Suppressor macrophage treated with lipopolysaccharide for 4 hours (primary cell): ENCODE measurements at places on chromosomes 3 and 15.
A peak's percentile ranks its signal among the peaks of the same experiment; 100 is the strongest.

DNA sequence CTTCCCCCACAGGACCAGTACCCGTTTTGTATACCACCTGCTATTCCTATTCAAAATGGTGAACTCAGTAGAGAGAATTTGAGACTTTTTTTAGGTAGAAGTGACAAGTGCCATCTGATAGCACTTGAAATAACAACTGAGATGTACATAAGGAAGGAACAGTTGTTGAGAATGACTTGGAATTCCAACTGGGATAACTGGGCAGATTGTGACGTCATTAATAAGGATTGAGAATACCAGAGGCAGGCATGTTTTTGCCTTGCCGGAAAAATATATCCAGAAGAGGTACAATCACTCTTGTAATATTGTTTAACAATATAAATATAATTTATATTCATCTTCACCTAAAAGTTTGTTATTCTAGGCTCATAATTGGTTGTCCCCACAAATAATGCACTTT lies 454.1 kb upstream of the RGMA start:
- no peak for DNase-seq

DNA sequence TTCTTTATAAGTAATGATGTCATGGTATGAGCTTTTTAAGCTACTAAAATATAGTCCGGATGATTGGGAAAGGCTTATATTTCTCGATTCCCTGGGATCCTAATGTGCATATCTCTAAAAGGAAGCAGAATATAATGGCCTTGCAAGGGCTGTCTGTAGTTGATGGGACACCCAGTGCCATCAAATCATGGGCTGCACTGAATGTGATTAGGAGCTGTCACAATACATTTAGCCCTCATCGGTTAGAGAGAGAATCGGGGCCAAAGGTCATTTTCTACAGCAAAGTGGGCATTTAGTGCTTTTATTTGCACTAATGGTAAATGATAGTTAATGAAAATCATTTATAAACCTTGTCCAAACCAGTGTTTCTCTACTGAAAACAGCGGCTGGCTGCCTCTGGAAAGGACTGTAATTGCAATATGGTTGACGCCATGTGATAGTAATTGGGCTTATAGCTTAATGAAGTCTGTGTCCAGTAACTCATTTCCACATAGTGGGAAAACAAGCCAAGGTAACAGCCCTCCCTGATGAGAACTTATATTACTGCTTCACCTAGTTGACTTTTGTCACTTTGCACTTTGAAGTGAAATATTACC lies 265.0 kb upstream of the AZI2 start:
- DNase-seq, result no peak

DNA sequence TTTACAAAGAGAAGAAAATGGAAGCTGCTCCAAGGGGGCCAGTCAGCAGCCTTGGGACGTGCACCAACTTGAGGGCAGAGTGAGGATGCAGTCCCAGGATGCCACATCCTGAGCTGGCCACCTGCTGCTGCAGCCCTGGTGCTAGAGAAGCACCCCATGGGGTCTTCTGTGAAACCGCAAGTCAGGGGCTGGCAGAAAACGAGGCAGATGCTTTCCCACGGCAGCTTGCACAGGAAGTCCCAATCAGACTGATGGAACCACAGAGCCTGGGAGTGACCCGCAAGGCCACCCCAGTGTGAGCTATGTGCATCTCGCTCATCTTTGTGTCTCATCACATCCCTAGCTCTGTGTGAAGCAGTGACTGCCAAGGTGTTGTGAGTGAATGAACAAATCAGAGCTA lies 76.5 kb downstream of the NUP210 start:
- no peak for DNase-seq

- peak; percentile 48 for DNase-seq
These were observed 32.0 kb downstream of the MAP4 start for GRCh38 chr3:47984075-47984728.
